ENCODE measurements at places on chromosomes 7 and 10.

DNA sequence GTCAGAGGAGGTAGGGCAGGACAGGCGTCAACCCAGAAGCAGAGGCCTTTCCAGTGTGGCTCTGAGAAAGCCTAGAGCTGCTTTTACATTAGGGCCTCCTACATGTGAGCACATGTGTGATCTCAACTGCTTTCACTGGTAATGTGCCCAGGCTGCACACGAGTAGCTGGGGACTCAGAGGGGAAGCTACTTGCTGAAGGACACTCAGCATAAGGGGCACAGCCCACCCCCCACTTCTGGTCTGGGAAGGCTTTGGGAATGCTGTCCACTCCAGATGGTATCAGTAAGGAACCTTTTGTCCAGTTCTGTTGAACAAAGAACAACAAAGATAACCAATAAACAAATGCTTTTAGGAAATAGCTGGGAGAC, 18.9 kb downstream of the PRF1 start:
- DNase-seq, result no peak

DNA sequence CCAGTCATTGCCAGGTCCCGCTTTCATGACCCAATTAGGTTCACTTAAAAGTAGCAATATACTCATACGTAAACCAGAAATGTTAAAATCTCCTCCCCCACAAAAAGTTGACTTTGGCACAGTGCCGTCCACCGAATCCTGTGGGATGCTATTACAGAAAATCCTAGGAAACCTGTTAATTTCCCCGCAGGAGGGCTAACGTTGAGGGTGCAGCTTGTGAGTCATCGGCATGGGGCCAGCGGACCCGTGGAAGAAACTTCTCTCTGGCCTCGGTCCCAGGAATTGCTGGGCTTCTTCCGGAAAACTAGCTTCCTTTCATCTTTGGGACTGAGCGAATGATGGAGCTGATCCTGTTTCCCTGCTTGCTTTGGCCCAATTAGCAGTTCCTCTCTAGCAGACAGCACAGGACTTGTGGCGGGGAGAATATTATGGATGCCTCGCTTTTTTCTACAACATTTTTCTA, 13.5 kb downstream of the CRYGN start:
- peak; percentile 34 for DNase-seq

DNA sequence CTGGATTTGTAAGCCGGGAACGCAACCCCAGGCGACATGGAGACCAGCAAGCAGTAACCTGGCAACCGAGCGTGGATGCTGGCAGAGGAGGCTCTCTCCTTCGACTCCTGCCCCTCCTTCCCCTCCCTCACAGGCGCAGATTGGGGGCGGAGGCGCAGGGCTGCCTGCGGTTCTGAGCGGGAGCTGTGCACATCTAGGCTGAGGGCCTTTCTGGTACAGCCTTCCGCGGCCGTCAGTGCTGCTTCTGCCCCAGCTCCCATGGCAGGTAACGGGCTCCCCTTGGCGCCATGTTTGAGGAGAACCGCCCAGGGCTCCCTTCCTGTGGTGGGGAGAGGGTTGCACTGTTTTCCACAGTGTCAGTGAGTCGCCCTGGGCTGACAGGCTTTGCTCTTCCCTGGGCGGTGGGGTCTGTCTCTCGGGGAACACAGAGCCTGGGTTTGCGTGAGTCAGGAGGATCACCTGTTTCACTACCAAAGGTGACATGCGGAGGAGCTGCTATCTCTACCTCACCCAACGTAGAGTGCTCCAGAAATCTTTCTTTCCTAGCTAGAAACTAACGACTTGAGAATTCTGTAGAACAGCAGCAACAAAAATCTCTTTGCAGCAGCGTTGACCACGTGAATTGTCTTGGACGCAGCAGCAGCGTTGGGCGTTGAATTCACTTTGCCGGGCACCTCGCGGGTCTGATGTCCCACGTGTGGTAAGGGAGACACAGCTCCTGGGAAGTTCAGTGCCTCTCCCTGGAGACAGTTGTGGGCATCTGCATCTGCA, 154.8 kb upstream of the COBL start:
- no peak for DNase-seq

GRCh38 chr10:102819054-102819453, 18.2 kb downstream of the CYP17A1 start:
- no peak for DNase-seq

DNA sequence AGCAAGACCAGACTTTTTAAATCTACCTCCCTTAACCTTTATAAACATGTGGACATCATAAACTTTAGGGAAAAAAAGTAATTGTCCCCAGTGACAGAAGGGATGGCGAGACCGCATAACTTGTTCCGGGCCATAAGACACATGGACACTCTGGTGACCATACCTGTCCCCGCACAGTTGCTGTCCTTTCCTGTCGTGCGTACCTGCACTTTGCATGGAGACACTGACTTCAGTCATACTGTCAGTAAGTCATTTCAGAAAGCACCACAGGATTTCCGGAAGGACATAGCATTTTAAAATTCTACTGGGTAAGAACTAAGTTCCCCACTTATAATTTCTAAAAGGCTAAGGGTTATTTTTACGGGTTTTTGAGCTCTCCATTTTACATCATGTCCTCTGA, 120.9 kb downstream of the CREB5 start:
- no peak for DNase-seq

GRCh38 chr10:17094844-17095243, 34.8 kb downstream of the CUBN start:
- DNase-seq, result no peak

GRCh38 chr7:41996381-41997035, 240.5 kb downstream of the GLI3 start:
- no peak for DNase-seq

- DNase-seq, result no peak
These were observed 43.1 kb downstream of the DENND2A start for GRCh38 chr7:140597428-140597949.

DNA sequence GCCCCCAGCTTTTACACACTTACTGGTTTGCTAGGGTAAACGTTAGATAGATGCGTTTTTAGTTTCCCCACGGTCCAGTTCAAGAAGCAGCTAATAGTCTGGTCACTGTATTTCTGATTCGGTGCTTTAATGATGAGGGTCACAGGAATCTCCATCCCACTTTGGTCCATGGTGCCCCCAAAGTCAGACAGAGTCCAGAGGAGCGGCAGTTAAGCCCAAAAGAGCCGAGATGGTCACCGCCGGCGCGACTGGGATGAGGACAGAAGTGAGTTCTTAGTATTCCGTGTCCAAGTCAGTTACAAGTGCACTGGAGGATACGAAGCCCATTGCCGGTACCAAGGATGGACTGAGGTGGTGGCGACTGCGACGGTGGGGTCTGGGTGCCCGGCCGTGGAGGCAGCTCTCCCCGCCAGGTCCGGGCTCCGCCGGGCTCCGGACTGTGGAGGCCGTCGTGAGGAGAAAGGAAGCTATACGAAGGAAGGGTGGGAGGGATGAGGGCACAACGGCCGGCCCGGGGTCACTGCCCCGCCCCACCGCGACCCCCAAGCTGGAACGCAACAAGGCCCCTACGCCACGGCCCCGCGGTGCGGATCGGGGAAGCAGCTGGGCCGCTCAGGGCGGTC, 663 bp downstream of the HERPUD2 start:
- no peak for DNase-seq

DNA sequence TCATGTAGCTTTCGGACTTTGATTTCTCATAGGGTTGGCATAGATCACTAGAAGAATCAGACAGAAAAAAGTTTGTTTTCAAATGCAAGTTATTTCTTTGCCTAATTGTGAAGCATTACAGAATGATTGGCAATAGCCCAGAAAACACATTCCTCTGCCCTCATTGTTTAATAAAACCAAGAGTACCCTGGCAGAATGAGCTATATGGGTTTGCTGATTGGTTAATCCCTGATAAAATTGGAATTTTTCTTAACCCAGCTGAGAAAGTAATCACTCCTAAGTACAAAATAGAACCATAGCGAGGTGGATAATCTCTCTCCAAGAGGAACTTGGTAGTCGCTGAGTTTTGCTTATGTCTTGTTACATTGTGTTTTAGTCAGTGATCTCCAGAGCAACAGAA, 30.9 kb upstream of the CREB5 start:
- no peak for DNase-seq

GRCh38 chr7:146862415-146862814, 745.8 kb downstream of the CNTNAP2 start:
- DNase-seq, result no peak

GRCh38 chr10:621981-622740, 67.3 kb downstream of the DIP2C start:
- DNase-seq, result no peak

DNA sequence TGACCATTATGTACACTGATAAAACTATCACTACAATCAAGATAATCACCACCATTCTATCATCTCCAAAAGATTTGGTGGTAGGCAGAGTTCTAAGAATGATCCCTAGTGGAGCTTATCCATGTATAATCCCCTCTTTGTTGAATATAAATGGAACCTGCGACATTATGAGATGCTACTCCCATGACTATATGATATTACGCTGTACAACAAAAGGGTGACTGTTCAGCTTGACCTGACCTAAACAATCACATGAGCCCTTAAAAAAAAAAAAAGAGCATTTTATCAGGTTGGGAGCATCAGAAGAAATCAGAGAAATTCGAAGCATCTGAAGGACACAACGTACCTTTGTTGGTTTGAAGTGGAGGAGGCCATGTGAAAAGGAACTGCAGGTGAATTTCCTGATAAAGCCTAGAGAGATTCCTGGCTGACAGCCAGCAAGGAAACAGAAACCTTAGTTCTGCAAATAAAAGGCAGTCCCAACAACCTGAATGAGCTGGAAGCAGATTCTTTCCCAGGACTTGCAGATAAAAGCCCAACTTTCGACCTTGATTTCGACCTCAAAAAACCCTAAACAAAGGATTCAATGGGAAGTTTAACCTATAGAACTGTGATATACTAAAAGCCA, 270.7 kb downstream of the ADRA2A start:
- DNase-seq, result no peak

DNA sequence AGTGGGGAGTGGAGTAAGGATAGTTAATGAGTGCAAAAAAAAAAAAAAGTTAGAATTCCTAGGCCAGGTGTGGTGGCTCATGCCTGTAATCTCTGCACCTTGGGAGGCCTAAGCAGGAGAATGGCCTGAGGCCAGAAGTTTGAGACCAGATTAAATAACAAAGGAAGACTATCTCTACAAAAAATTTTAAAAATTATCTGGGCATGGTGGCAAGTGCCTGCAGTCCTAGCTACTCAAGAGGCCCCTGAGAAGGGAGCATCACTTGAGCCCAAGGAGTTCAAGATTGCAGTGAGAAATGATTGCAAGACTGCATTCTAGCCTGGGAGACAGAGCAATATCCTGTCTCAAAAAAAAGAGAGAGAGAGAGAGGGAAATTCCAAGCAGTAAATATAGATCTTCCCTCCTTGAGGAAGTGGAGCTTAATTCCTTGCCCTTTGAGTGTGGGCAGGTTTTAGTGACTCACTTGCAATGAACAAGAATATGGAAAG, 19.5 kb upstream of the CSTF2T start:
- DNase-seq, result no peak

GRCh38 chr10:24299578-24300260, 90.8 kb downstream of the KIAA1217 start:
- no peak for DNase-seq

- no peak for DNase-seq
These were observed 222.6 kb upstream of the NFE2L3 start for GRCh38 chr7:25929448-25929847.

DNA sequence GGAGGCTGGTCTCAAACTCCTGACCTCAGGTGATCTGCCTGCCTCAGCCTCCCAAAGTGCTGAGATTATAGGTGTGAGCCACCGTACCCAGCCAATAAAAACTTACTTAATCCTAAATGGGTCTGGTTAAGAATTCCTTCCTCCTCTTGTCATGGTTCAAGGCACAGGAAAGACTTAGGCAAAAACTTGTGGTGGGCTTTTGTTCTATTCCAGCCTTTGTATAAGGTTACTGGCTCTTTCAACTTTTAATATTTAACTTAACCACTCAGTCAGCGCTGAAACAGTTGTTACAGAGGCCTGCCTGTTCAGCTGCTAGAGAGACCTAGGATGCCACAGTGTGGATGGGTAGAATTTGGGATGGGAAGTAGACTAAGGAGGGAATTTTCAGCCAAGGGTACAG, 28.1 kb upstream of the GARS1 start:
- no peak for DNase-seq

GRCh38 chr7:12434012-12434642, 30.5 kb upstream of the VWDE start:
- no peak for DNase-seq

GRCh38 chr10:75408911-75409885, 7.6 kb upstream of the ZNF503 start:
- DNase-seq, result no peak

- no peak for DNase-seq
These were observed 7.8 kb upstream of the ANKRD2 start for GRCh38 chr10:97564776-97565175.

All from thoracic aorta (tissue), 2 donors.